ENCODE measurements at places on chromosomes 13 and 19. TPM values are rescaled to one million over a fixed set of nuclear protein-coding genes. Genes with fewer than 3 reads are reported as not detected.

DNA sequence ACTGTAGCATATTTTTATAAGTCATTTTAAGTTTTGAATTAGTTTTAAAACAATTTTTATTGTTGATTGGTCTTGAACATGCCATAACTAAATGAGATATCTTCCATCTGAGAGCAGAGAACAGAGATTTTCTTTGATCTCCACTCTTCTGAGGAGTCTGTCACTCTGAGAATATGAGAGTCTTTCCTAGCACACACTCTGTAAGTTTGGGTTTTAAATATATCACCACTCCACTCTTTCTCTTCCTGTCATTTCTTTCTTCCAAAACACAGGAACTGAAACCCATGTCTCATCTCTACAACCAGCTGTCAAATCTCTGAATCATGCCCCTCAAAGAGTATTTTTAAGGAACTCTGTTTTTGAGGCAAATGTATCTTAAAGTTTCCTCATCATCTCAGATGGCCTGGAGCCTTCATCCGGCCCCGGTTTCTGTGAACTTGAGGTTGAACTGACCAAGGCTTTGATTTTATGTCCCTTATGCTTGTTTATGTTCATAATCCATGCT is 698.2 kb upstream of the SGCG start:
- no peak for DNase-seq

DNA sequence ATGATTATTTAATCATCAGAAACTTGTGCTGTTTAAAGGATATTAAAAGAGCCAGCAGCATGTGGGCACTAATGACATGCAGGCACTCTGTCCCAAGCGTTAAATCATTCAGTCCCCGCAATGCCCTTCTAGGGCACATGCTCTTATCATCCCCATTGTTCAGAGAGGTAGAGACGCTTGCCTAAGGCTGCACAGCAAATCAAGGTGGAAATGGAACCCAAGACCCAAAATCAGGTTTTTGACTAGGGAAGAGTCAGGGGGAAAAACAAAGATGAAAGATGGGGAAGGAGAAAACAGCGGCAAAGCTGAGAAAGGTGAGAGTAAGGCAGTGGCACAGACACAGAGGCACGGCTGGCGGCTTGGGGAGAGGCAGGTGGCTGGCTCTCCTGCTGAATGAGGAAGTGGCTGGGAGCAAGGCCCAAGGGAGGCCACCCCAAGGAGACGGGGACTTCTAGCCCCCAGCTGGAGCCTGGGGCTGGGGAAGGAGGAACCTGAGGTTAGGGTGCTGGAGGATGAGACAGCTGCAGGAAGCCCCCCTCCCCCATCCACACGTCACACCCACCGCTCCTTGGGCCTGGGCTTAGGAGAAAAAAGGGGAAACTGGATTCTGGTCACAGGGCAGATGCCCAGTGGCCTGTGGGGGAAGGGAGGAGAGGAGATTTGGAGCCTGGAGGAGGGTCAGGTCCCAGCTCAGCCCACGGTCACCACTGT is 1.0 kb upstream of the TYROBP start:
- no peak for DNase-seq

DNA sequence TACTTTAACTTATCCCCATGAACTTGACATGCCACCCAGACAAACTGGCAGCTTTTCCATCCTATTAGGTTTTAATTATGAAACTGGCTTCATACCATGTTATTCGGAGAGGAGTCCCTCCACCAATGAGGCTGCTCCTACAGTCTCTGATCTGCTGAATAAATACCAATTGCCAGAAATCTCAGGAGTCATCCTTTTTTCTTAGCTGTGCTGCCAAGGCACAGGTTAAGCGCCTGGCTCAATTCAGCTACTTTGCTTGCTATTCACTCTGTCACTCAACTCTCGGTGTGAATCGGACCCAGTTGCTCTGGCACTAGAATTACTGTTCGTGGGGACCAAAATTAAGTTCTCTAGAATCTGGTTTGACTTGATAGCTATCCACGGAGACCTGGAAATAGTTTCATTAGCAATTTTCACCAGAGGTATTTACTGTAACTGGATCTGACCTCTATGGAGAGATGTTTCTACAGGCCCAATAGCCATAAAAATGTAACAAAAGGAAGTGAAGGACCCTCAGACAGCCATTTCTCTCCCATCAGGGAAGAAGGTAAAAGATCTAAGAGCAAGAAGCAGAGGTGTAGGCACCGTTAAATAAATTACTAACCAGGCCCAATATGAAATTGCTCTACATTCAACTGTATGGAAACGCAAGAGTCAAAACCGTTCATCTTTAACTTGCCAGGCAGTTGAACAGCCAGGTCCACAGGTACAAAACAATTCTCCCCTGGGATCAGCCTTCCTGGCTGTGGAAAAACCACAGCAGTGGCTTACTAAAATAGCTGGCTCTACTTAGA is 5.4 kb downstream of the ZC3H4 start:
- no peak for DNase-seq

The RXFP2 gene
- 0.82 TPM for total RNA-seq

- peak; percentile 43 for DNase-seq
Measured at GRCh38 chr19:19115954-19116353, 22.3 kb downstream of the TMEM161A start.

GRCh38 chr19:18340990-18341868 is 831 bp downstream of the PGPEP1 start:
- DNase-seq, result peak; percentile 80

DNA sequence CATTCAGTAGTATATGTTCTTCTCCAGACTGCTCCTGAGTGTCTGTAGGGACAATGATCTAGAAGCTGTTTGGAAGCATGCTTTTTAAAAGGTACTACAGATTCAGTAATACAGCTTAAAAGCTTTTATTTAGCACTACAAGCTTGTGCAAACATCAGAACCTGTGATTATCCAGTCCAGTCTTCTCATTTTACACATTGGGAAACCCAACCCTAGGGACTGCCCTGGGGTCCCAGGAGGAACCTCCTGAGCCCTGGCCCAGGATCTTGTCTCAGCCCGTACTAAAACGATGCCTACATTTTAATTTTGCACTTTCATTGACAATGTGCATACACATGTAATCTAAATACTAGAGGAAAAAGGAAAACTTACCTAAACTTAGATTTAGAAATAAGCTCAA is 12.5 kb downstream of the DOCK9 start:
- no peak for DNase-seq

The CGB8 gene
- not detected for total RNA-seq

The FAM216B gene
- 0.41 TPM for total RNA-seq

DNA sequence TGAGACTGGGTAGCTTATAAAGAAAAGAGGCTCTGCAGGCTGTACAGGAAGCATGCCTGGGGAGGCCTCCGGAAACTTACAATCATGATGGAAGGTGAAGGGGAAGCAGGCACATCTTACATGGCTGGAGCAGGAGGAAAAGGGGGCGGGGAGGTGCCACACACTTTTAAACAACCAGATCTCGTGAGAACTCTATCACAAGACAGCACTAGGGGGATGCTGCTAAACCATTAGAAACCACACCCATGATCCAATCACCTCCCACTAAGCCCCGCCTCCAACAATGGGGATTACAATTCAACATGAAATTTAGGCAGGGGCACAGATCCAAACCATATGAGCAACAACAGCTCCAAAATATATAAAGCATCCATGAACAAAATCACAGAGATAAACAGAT is 46.5 kb upstream of the GTF2F2 start:
- no peak for DNase-seq

The TEX101 gene
- total RNA-seq, result not detected

The CLEC17A gene
- total RNA-seq, result not detected

DNA sequence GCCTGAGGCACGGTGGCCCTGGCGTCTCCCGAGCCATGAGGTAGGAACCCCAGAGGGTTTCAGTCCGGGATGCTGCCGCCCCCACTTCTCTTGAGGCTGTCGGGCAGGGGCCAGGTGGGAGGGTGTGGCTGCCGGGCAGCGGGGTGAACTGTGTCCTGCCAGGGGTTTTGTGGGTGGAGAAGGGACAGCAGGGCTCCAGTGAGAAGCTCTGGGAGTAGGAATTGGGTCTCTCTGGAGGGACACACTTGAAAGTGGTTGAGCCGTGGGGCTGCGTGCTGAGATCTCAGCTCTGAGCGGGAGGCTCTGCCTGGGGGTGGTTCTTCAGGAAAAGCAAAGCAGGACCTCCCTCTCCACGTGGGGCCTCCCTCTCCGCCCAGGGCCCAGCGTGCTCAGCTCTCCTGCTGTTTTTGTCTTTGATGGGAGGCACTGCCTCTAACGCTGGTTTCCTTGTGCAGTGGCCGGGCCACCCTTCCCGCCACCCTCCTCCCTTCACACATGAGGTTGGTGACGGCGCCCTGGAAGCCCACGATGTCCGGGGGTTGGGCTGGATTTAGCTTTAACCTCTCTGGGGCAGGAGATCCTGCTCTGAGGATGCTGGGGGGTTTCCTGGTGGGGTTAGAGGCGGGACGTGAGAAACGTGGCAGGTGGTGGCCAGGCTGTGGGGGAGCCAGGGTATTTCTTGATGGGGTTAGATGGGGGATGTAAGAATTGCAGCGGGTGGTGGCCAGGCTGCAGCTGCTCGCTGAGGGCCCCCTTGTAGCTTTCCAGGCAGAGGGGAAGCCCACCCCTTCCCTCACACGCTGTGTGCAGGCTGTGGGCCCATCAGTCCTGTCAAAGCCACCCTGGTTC is 15.3 kb upstream of the ZNF554 start:
- no peak for DNase-seq

GRCh38 chr13:99357131-99357596 is 50.0 kb upstream of the GPR183 start:
- no peak for DNase-seq

GRCh38 chr19:1867349-1867724 is 4.0 kb upstream of the KLF16 start:
- DNase-seq, result no peak

The SHISA7 gene
- total RNA-seq, result 4.5 TPM

The SCGB2B2 gene
- 0.41 TPM for total RNA-seq

The ZNF253 gene
- total RNA-seq, result 41.2 TPM

DNA sequence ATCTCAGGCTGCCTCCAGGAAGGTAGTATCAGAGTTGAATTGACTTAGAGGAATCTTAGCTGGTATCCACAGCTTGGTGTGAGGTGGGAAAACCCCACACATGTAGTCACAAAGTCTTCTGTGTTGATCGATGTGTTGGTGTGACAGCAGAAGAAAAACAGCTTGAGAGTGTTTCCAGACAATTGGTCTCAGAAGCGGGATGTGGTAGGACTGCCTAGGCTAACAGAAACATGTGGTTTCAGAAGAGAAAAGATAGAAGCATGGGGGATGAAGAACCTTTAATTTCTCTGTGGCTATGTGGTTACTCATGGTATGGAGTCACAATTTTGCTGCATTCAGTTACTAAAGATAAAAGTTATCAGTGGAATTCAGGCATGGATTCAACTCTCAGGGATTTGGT is 134.7 kb upstream of the SLITRK5 start:
- DNase-seq, result no peak

DNA sequence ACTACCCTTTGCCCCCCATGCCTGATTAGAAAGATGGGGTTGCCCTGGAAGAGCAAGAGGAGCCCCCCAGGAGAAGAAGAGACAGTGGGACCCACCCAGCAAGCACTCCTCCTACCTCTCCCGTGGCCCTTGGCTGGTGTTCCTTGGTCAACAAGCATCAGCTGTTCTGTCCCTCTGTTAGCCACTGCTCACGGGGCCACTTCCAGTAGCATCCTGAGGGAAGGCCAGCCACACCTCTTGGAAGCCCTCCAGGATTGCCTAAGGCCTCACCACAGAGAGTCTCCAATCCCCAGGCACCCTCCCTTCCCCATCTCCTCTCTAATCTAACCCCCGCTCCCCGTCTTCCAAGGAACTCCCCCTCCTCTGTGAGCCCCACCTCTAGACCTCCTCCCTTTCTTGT is 15.1 kb upstream of the DPP9 start:
- DNase-seq, result no peak

DNA sequence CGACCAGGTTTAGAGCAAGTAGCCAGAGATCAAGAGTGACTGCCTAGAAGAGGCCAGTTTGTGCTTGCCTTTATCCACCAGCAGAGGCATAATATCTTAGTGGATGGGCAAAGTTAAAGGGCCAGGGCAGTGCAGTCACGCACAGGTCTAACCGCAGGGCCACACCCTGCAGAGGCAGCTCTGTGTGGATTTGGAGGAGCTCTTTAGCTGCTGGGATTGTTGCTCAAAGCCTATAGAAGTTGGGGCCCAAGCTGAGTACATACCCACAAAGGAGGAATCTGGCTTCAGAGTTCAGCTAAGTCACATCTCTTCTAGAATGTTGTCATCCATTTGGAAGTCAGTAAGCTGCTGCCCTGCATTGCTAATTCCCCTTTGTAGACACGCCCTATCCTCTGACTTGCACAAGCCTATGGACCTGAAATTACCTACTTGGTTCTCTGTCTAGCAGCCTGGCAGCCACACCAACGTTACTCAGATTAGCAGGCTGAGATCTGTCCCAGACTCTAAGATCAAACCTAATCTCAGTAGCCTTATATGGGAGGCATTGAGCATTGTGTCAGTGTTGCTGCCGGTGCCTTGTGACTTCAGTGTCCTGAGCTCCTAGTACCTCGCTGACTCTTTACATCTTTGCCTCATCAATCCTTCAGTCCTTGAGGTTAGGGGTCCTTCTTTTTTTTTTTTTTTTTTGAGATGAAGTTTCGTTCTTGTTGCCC is 102.9 kb upstream of the STARD13 start:
- no peak for DNase-seq

DNA sequence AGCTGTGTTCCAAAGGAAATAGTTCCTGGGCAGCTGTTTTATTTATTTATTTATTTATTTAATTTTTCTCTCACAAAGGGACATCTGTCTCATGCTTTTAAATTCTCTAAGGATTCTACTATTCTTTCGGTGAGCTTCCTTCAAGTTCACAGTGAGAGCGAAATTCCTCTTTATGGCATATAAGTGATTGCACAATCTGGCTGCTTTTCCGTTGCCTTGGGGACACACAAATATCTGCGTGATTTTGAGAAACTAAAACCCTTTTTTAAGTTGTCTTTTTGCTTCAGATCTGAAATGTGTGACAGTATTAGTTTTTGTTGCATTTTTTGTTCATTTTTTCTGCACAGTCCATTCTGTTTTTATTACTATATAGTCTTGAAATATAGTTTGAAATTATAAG is 19.2 kb downstream of the ZNF486 start:
- DNase-seq, result no peak

GRCh38 chr13:103431856-103432255 is 365.6 kb upstream of the SLC10A2 start:
- DNase-seq, result no peak

The ZNF426 gene
- total RNA-seq, result 19.6 TPM

- no peak for DNase-seq
Measured at GRCh38 chr19:7692417-7693088, 9.4 kb downstream of the FCER2 start.

The PRR20B gene
- not detected for total RNA-seq

GRCh38 chr13:31846961-31847752 is 107.8 kb downstream of the RXFP2 start:
- no peak for DNase-seq

- DNase-seq, result peak; percentile 91
Measured at GRCh38 chr19:18895824-18896341, at the start of gene CERS1. TSS of gene CERS1 (minus strand) at chr19:18896158. CDS start at chr19:18896072, 86 bp downstream.
